Stimulated activated CD8-positive, alpha-beta memory T cell treated with anti-CD3 and anti-CD28 coated beads, Interleukin-2, amount 100 ng/mL, for 1 hour (primary cell): ENCODE measurements at places on chromosomes 13 and 19.

- no peak for DNase-seq
These were observed 347.8 kb downstream of the ZNF536 start for GRCh38 chr19:30719999-30720345.

- DNase-seq, result no peak
These were observed 35.8 kb upstream of the SPART start for GRCh38 chr13:36382030-36382429.

DNA sequence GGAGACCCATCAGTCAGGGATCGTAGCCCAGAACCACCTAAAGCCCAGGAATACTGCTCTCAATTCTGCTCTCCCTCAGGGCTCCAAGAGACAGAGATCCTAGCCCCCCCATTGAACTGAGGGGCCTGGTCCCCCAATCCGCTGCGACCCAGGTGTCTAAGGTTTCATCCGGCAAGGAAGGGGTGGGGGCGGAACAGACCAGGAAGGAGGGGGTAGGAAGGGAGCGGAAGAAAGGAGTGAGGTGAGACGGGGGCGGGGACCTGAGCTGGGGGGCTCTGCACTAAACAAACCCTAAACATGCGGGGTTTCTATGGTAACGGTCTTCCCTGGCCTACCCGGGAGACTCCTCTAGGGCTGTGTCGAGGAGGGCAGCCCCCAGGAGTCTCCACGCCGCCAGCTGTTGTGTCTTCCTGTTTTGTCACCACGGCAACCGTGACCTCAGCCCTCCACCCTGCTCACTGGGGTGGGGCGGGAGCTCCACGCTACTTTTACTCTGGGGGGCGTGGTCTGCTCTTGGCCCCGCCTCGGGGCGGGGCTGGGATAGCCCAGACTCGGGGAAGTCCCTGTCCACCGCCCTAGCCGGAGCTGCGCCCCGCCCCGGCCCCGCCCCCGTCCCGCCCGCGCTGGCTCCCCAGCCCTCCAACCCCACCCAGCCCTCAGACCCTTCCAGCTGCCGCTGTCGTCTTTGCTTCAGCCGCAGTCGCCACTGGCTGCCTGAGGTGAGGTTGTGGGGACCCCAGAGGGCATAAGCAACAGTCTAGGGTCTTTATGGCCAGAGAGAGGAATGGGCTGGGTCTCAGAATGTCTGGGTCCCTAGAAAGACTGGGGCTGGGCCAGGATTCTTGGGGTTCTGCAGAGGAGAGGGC lies at the start of gene MYADM:
MYADM (plus strand) TSS at position 659 of the 866 bp plus-strand sequence. CDS start 5,647 bp downstream, outside the sequence.
- peak; percentile 99 for DNase-seq

GRCh38 chr13:84662491-84662890 lies 780.2 kb upstream of the SLITRK1 start:
- no peak for DNase-seq

- no peak for DNase-seq
These were observed 24.3 kb downstream of the COL4A2 start for GRCh38 chr13:110331362-110331761.

GRCh38 chr19:7914598-7915045 lies at the start of gene TGFBR3L:
Gene TGFBR3L, plus strand, starts transcription at chr19:7914830.
- no peak for DNase-seq
